ENCODE measurements at places on chromosomes 1 and 21. TPM values are rescaled to one million over a fixed set of nuclear protein-coding genes. Genes with fewer than 3 reads are reported as not detected.

The TFF1 gene
- not detected for total RNA-seq

The ERRFI1 gene
- 86.4 TPM for total RNA-seq

The WLS gene
- 37.8 TPM for total RNA-seq

The CADM3 gene
- 207 TPM for total RNA-seq

The PROK1 gene
- not detected for total RNA-seq

The GPR52 gene
- total RNA-seq, result 1.2 TPM

GRCh38 chr1:38571726-38572125 lies 287.8 kb downstream of the RRAGC start:
- DNase-seq, result peak; percentile 10

DNA sequence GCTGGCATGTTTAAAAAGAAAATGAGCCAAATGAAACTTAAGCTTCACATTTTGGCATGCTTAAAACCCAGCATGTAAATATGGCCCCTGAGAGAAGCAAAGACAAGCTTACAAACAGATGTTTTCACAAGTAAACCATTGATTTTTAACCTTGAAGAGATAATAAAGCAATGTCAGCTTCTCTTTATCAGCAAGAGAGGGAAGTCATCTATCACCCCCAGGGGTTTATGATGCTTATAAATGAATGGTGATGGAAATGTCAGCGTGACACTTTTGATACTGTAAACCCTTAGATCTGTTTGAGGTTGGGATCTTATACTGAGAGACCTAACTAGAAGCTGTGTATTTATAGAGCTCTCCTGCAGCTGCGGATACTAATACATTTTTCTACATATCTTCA lies 471.3 kb downstream of the PLA2G4A start:
- DNase-seq, result no peak

DNA sequence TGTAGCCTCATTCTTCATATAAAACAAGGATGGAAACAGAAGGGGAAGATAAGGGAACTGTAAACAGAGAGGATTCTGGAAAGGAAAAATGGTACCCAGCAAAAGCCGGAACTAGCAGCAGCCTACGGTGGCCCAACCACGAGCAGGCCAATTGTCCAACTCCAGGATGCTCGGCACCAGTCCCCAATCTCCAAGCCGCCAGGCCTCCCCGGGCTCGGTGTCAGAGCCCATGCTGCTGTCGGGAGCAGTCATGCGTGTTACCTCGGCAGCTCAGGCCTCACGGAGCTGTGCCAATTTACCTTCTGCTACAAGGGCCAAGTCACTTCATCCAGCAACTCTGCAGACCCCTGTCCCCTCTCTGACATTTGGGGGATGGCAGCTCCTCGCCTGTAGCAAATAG lies 130.8 kb downstream of the ZBTB18 start:
- DNase-seq, result no peak

GRCh38 chr1:40736085-40736531 lies 44.6 kb downstream of the NFYC start:
- peak; percentile 22 for DNase-seq

DNA sequence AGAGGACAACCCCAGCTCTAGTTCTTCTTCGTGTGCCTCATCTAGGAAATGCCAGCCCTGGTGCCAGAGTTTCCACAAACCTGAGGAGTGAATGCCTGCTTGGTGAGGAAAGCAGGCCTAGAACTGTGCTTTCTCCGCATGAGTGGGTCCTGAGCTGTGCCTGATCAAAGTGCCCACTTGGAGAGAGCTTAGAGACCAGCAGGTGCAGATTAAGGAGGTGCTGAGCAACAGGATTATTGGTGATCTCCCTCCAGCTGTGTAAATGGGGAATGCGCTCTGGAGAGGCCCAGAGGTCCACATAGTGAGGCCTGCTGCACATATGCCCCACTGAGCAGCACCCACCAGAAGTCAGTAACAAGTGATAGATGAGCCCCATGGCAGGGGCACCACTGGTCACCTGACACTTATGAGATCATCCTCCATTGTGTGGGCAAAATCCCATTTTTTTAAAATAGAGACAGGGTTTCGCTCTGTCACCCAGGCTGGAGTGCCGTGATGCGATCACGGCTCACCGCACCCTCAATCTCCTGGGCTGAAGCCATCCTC lies 127.2 kb upstream of the ZC3H12A start:
- DNase-seq, result no peak

DNA sequence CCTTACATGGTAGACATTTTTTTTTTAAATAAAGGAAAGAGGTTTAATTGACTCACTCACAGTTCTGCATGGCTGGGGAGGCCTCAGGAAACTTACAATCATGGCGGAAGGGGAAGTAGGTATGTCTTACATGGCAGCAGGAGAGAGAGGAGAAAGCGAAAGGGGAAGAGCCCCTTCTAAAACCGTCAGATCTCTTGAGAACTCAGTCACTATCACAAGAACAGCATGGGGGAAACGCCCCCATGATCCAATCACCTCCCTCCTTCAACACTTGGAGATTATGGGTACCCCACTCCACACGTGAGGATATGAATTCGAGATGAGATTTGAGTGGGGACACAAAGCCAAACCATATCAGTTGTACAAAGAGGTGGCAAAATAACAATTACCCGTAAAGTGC lies 301.7 kb downstream of the GRIK1 start:
- no peak for DNase-seq

DNA sequence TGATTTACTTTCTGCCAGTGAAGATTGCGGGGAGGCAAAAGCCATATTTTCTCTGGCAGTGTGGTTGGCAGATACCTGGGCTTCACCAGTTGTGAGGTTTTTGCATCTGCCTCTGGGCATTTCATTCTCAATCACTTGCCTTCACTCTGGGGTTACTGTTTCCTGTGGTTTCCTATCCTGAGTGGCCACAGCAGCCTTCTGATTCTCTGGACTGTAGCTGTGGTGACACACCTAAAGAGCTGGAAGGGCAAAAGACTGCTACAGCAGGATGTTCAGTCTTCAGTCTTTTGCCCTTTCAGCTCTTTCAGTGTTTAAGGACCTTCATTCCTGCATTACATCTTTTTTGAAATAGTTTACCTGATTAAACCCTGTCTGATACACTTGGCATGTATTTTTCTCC lies 50.5 kb upstream of the GPR52 start:
- no peak for DNase-seq

Measured in MCF 10A (cell line).